ENCODE measurements at places on chromosomes 3 and 15.

DNA sequence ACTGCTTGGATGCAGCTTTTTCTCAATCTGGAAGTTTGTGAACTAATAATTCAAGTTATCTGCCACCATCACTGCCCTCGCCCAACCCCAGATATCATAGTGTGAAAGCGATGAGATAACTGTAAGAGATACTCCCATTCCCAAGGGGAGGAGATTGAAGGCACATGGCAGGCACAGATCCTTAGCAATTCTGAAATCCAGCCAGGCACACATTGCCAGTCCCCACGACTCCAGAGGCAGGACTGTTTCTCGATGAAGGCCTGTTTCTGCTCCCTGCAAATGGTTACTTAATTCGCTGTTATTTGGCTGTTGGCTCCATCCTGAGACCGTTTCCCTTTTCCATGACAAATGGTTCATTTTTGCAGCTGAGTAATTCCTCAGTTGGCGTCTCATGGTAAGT, 63.2 kb upstream of the NEDD4 start:
- no peak for DNase-seq

DNA sequence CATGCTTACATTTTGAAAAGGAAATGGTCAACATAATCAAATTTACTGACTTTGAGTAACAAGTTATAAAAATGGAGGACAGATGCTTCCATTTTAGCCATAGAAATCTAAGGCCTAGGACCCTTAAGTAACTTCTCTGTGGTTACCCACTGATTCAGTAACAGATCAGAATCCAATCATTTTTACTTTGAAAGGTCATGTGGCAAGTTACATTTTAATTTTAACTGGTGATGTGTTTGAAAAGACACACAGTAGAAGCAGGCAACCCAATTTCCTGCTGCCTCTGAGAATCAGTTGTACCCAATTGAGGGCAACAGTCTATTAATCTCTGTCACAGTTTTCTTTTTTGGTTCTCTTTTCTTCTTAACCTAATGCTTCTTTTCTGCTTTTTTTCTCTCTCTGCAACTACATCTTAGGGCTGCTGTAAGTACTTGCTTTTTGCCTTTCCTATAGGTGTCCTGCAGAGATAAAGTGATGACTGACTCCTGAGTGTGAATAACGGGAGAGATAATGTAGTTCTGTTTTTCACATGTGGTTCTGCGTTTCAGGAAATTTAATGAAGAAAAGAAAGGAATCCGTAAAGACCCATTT, 3.3 kb downstream of the ZWILCH start:
- DNase-seq: no peak

GRCh38 chr3:8827641-8828040, 58.2 kb upstream of the OXTR start:
- no peak for DNase-seq

DNA sequence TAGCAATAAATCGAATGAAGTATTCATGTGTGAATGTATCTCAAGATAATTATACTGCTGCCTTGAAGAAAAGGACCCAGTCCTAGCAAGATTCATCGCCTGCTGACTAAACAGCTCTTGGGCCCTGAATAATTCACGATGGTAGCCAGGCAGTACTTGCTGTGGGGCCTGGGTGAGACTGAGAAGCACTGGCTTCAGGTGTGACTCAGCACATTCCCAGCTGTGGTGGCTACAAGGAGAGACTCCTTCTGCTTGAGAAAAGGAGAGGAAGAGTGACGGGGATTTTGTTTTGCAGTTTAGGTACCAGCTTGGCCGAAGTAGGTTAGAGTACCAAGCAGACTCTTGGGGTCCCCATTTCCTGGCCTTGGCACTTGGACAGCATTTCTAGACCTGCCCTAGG, 47.6 kb upstream of the CD200R1L start:
- no peak for DNase-seq

DNA sequence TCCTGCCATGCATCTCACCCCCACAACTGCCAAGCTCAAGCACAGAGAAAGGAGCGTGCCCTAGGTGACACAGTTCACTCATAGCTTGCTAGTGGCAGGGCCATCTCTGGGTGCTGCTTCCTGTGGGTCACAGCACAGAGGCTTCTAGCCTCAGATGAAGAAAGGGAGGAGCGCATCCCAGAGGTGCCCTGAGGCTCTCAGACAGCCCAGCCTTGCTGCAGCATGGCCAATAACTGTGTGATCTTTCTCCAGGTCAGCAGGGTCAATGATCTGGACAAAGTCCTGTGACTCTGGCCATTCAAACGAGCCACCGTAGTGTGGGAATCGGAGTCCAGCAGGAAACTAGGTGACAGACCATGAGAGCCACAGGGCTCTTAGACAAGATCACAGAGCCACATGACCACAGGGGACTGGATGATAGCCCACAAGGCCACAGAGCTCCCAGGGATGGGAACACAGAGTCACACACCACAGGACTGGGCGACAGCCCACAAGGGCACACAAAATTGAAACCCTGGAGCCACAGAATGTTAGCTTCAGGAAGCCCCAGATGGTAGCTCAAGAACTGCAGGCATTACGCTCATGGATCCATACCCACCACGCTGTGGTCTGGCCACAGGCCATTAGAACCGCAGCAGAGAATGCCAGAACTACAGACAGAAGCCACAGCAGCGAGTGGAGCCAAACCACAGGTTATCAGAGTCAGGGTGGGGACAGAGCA, 25.9 kb upstream of the GRIP2 start:
- no peak for DNase-seq

DNA sequence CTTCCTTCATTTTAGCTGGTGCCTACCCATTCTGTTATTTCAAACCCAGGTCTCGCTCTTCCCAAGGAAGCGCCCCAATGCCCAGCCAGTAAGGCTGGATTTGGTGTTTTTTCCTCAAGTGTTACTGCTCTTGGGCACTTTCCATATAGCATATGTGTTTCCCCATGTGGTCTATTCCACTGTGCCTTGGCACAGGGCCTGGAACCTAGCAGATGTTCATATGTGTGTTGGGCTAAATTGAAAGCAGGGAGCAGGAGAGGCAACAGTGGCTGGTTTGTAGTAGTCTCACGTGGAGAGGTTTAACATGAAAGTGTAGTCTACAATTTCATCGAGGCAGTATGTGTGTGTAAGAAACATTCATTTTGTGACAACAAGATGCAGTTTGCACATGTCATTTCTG, 48.2 kb upstream of the TEX264 start:
- no peak for DNase-seq

All from stimulated activated CD4-positive, alpha-beta T cell treated with anti-CD3 and anti-CD28 coated beads, Interleukin-1b, Interleukin-23, amount 100 ng/mL, for 4 hours (primary cell).